ENCODE measurements at places on chromosomes 1 and 21. TPM values are rescaled to one million over a fixed set of nuclear protein-coding genes. Genes with fewer than 3 reads are reported as not detected.

FALEC gene
- not detected for total RNA-seq

U2AF1 gene
- total RNA-seq, result 26.7 TPM

- no peak for DNase-seq
These were observed 8.6 kb downstream of the CRABP2 start for GRCh38 chr1:156696755-156697154.

DNA sequence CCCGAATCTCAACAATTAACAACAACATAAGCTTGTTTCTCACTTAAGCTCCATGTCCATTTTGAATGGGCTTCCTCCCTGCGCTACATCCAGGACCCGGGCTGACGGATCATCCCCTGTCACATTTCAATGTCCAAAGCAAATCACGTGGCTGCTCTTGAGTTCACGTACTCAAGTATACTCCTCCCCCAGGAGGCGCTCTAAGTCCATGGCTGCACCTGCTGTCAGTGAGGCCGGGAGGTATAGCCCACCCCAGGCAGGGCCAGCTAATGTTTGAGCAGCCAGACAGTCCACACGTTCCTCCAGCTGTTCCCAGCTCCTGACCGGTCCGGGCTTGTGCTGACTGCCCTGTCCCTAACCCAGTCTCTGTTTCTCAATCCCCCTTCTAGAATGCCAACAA, 220.8 kb downstream of the SLC35F3 start:
- peak; percentile 64 for DNase-seq

- peak; percentile 10 for DNase-seq
These were observed 21.5 kb downstream of the SPATA6 start for GRCh38 chr1:48450505-48450904.
